ENCODE measurements at places on chromosomes 7 and 10.

- DNase-seq = no peak
Observed at GRCh38 chr7:34277016-34277802, 371.9 kb downstream of the BMPER start.

- no peak for DNase-seq
Observed at GRCh38 chr7:30647589-30648364, 34.5 kb downstream of the CRHR2 start.

DNA sequence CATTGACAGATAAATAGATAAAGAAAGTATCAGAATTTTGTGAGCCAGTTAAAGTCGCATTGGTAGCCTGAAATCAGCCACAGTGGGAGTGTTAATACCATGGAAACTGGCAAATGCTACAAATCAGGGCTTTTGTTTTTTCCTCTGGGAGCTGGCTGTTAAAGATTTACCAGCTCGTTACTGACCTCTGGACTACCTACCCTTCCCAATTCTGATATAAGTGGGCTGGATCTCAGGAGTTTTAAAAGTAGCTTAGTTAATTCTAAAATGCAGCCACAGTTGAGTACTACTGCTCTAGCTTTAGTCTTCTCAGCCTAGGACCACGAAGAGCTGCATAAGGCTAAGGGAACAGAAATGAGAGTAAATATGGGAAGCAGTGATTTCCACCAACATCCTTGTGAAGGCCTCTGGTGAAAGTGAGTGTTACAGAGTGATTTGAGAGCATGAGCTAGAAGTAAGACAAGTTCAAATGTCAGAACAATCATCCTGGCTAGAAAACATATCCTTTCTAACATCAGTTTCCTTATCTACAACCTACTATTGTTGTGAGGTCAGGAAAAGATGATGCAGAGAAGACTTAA is 53.2 kb downstream of the A1CF start:
- no peak for DNase-seq

- DNase-seq = no peak
Observed at GRCh38 chr10:6973899-6974298, 393.8 kb upstream of the PRKCQ start.

- DNase-seq = no peak
Observed at GRCh38 chr10:120121768-120122167, 229.2 kb downstream of the SEC23IP start.

DNA sequence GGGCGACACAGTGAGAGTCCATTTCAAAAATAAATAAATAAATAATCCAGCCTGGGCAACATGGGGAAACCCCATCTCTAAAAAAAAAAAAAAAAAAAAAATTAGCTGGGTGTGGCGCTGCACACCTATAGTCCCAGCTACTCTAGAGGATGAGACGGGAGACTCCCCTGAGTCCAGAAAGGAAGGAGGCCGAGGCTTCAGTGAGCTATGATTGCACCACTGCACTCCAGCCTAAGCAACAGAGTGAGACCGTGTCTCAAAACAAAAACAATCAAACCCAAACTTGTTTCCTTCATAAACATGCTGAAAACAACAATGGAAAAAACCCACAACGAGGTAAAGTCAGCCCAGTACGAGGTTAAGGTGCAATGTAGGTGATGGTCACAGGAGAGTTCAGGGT is 1.2 kb downstream of the COX19 start:
- no peak for DNase-seq

DNA sequence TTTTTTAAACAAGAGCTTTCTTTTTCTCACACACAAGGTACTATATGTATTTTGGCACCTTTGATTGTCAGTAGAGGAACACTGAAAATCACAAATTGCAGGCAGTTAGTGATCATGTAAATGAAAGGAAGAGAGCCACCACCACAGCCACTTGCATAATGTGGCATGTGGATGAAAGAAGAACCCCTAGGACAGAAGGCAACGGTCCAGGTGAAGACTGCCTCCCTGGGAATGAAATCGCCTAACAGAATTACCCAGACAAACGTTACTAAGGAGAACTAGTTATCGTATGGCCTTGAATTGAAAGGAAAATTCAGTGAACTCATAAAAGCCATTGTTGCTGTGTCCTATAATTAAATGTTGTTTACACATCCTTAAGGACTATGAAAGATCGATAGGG is 41.2 kb upstream of the PTPRZ1 start:
- no peak for DNase-seq

GRCh38 chr7:149735181-149735602 is 38.2 kb downstream of the ZNF467 start:
- no peak for DNase-seq

DNA sequence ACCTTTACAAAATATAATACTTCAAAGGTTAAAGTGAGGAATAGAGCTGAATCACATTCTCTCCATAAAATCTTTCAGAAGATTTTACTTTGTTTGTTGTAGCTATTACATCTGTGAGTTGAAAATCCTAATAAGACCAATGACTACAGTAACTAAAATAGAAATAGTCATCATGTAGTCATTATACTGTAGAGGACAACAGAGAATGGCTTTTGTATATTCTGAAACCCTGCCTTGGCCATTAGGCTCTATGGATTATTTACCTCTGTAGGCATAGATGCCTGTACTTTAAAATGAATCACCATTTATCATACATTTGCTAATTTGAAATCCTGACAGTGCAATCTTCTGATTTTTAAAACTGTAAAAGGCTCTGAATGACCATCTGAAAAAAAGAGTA is 923.0 kb downstream of the REEP3 start:
- DNase-seq = no peak

Data from psoas muscle (tissue), 8 donors.